ENCODE measurements at places on chromosomes 11 and 22.
A peak's percentile ranks its signal among the peaks of the same experiment; 100 is the strongest.

- no peak for DNase-seq
These were observed 80.1 kb upstream of the NNMT start for GRCh38 chr11:114215871-114216795.

GRCh38 chr11:78646564-78647185 lies 72.0 kb upstream of the NARS2 start:
- DNase-seq = peak; percentile 48

- no peak for DNase-seq
These were observed 186.8 kb downstream of the SOX6 start for GRCh38 chr11:16169541-16169940.

GRCh38 chr11:69601011-69601975 lies 39.7 kb upstream of the CCND1 start:
- DNase-seq = no peak

GRCh38 chr11:68128682-68129327 lies 7.6 kb upstream of the CHKA start:
- no peak for DNase-seq

DNA sequence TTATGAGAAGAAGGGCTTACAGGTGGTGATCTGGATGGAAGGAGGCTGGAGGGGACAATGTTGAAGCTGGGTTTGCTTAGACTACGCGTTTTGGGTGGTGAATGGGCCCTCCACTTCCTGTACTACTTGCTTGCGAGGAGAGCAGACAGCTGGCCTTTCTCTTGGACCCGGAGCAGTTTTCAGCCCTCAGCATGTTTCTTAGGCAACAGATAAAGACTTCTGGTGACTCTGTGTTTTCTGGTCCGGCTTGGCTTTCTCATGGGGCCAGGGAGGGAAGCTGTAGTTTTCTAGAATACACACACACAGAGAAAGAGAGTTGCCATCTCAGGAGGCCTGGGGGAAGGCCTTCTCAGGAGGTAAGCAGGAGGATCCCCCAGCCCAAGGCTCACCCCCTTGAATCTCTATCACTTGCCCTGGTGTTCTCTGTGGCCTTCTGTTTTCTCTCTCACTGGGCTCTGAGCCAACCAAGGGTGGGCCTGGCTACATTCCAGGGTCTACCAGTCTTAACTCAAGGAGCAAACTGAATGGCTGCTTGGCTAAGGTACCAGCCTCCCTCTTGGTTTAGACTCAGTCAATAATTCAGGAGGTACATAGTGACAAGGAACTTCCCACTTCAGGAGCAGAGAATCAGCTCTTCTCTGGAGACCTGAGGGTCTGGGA lies 2.4 kb downstream of the CCS start:
- no peak for DNase-seq

DNA sequence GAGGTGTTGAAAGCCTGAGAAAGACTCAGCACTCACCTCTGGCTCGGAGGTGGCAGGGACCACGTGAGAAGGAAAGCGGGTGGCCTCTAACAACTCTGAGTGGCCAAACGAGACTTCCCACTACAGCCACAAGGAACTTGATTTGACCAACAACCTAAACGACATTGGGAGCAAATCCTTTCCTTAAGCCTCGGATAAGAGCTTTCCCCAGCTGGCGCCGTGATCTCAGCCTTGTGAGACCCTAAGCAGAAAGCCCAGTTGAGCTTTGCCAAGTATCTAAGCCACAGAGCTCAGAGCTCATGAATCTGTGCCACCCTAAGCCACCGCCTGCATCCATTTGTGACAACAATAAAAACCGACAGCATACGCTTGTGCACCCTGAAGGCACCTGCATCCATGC lies 636.0 kb downstream of the TBC1D22A start:
- DNase-seq = no peak

DNA sequence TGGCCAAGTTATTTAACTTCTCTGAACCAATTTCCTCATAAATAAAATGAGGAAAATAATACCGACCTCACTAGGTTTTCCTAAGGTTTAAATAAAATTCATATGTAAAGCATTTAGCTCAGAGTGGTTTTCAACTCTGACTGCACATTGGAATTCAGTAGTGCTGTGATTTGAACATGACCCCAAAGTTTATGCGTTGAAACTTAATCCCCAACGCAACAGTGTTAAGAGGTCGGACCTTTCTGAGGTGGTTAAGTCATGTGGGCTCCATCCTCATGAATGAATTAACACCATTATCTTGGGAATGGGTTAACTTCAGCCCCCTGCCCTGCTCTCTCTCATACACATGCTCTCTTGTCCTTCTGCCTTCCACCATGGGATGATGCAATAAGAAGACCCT lies 322.2 kb downstream of the AASDHPPT start:
- no peak for DNase-seq

- no peak for DNase-seq
These were observed 130.2 kb upstream of the NCAM1 start for GRCh38 chr11:112831041-112831440.

GRCh38 chr22:38849811-38850210 lies 6.0 kb upstream of the NPTXR start:
- DNase-seq = no peak

DNA sequence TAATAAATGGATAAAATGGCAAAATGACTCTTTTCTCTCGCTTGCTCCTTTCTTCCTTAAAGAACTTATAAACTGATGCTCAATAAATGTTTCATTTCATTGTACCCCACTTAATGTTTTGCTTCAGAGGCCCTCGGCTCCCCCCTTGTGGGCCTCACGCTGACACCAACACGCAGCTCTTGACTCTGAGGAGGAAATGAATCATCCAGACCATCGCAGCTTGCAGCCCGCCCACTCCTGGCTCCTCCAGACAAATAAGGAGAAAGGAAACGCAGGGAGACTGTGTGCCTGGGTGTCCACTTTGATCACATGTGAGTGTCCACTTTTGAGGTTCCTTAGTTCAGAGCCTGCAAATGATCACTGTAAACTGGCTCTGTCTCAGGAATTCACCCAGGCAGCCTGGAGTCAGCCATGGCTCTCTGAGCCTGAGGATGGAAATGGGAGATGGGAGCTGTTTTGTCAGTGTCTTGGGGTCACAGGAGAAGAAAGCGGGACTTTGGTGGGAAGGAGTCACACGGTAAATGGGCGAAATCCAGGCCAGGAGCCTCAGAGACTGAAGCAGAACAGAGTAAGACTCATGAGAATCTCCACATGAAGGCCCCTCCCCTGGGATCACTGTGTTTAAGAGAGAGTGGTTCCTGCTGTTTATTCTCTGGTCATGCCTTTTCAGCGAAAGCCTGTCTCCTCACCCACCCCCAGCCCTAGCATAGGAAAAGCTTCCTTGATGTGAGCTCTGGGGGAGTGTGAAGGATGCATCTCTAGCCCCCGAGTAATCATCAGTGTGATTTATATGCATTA lies 96.5 kb downstream of the CWC15 start:
- no peak for DNase-seq

DNA sequence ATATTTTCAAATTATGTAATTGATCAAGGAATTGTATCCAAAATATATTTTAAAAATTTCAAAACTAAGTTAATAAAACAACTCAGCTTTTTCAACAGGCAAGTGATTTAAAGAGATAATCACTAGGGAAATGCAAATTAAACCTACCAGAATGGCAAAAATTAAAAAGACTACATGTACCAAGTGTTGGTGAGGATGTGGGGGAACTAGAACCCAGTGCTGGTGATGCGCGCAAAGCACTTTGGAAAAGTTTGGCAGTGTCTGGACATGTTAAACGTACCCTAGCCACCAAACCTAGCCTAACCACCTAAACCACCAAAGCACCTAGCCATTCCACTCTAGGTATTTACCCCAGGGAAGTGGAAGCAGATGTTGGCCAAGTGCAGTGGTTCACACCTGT lies 22.9 kb downstream of the PACSIN2 start:
- no peak for DNase-seq

DNA sequence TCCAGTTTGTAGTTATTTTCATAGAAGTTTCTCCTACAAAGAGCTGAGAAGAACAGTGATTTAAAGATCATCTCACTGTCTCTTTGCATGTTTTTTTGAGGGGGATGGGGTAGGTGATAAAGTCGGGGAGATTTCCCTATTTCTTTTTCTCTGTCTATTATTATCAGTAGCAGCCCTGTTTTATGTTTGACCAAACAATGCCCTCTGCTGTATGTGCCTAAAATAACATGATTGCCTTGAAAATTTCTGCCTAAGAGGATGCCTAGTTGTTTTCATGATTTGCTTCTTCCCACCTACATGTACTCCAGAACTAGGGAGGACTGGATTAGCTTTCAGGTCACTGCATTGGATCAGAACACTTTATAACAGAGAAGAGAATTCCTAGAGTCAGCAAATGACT lies 1330.2 kb downstream of the LRRC4C start:
- no peak for DNase-seq

GRCh38 chr11:111846063-111846462 lies 25.3 kb downstream of the ALG9 start:
- no peak for DNase-seq

GRCh38 chr11:24240496-24241175 lies 256.2 kb upstream of the LUZP2 start:
- DNase-seq = no peak

- no peak for DNase-seq
These were observed 9.3 kb upstream of the MAFF start for GRCh38 chr22:38192475-38192863.

DNA sequence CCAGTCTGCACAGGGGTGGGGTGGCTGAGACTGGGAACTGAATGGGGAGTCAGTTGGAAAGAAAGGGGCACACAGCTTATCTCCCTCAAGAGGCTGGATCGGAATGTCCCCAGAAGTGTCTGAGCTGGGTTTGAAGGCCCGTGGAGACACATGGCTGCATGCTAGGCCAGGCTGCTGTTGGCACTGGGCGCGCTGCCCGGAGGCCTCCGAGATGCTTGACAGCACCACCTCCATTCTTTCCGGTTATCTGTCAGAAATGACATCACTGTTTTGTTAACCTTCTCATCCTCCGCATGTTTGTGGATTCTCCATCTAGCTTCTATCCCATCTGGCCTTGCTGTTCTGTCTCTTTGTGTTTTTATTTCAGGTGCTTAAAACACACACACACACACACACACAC lies 85.5 kb downstream of the APIP start:
- DNase-seq = no peak

GRCh38 chr22:33932997-33933396 lies 12.7 kb upstream of the LARGE1 start:
- DNase-seq = no peak

- DNase-seq = no peak
These were observed 118.6 kb upstream of the RASSF10 start for GRCh38 chr11:12890476-12890875.

DNA sequence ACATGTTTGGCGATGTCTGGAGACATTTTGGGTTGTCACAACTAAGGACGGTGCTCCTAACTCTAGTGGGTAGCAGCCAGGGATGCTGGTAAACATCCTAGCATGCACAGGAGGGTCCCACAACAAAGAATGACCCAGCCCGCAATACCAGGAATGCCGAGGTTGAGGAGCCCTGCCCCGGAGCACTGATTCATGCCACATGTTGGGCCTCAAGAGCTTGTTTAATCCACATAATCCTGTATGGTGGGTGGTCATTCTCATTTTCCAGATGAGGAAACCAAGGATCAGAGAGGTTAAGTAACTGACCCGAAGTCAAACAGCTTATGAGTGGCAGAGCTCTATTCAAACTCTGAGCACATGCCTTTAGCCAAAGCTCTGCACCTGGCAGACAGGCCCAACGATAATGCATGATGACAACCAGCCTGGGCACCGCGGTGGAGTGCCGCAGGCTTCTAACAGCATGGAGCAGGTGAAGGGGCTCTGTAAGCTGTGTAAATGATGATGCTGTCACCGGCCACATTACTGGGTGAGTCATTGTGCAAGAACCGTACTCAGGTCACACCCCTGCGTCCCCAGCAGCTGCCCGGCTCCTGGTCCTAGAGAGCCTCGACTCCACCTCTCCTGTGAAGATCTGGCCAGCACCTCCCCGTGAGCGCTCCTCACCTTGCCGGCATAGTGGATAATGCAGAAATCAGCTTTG lies 58.6 kb downstream of the APOL1 start:
- no peak for DNase-seq

DNA sequence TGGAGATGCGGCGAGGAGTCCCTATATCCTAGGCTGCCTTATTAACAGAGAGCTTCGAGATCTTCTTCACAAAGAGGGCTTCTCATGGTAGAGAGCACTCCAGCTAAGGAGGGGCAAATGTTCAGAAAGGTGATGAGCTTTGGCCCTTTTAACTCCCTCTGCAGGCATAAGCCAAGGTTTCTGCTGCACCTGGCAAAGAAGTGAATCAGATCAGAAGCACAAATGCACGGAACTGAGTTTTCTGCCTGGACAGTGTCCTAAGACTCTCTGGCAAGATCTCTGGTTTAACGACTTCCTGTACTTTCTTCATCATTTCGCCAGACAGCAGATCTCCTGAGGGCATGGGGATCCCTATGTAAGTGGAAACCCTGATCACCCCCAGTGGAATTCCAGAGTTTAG lies 37.2 kb downstream of the POU2AF3 start:
- no peak for DNase-seq

DNA sequence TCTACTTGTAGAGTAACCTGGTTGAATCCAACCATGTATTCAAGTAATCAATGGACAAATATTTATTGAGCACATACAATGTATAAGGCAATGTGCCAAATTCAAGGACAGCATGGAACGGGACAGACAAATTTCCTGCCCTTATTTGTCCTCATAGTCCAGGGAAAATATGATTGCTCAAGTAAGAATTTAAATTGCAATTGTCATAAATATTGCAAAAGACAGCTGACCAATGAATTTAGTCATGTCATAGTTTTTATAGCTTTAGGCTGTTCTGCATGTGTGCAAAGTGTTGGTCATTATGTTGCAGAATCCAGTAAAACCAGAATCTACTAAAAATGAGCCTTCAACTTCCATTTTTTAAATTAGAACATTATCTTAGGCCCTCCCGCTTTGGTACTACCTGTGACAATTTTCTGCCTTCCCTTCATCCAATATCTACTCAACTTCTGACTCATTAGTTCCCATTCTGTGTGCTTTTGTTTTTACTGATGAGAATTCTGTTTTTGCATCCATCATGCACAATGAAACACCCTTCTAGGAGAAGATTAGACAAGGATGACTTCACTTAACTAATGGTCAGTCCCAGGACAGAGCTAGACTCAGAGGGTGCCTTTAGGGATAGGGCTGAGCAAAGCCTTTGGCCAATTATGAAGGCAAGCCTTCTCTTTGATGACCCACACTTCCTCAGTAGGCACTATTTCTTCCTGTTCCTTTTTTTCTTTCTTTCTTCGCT lies 45.8 kb upstream of the FIBIN start:
- no peak for DNase-seq

GRCh38 chr11:120547316-120547715 lies 35.8 kb downstream of the GRIK4 start:
- DNase-seq = no peak

GRCh38 chr11:5620651-5621521 lies 3.9 kb upstream of the TRIM34 start:
- DNase-seq = no peak

DNA sequence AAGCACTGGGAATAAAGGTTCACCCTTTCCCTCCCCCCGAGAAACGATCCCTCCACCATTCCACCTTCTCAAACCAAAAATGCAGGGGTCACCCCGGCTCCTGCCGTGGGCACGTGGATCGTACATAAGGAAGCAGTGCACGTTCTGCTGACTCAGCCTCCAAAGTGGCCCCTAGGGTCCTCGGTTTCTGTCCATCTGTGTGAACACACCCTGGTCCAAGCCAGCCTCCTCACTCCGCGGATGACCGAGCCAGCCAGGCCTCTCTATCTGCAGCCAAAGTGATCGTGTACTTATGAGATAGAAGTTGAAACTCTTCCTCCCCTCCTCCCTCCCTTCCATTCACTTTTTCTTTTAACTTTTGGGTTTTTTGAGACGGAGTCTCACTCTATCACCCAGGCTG lies 16.2 kb downstream of the C11orf24 start:
- DNase-seq = no peak

Data from neural crest cell (in vitro differentiated cells).